NCI-H748 treated with DMSO at 0.1 percent for 48 hours (cell line): ENCODE measurements at places on chromosomes 12 and 14.

- no peak for DNase-seq
Measured at GRCh38 chr14:74586681-74587362, 25.2 kb downstream of the LTBP2 start.

DNA sequence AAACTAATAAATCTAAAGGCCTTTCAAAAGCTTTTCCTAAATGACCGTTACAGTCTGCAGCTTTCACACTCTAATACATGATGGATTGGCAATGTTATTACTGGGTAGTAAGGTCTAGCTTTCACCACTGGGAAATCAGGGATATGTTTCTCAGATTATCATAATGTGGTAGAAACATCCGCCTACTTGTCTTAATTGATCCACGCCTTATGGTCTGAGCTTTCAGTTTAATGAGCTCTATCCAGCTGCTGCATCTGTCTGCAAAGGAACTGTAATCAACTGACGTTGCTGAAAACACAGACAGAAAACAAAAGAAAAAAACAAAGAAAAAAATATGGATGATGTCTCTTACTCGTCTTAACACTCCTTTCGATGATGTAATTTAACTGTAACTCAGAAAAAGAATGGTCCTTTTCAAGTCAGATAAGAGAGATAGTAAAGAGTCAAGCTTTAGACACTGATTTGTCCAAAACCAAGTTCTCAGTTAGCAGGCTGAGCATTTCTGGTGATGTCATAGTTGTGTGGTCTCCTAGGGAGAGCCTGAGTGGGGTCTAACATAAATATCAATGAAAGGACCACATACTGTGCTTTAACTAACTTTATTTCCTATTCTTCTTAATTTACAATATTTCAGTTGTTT, 85.9 kb downstream of the C2CD5 start:
- no peak for DNase-seq

- no peak for DNase-seq
Measured at GRCh38 chr12:60308366-60308991, 712.6 kb downstream of the SLC16A7 start.

GRCh38 chr12:64097366-64098105, 124.6 kb downstream of the KICS2 start:
- no peak for DNase-seq

DNA sequence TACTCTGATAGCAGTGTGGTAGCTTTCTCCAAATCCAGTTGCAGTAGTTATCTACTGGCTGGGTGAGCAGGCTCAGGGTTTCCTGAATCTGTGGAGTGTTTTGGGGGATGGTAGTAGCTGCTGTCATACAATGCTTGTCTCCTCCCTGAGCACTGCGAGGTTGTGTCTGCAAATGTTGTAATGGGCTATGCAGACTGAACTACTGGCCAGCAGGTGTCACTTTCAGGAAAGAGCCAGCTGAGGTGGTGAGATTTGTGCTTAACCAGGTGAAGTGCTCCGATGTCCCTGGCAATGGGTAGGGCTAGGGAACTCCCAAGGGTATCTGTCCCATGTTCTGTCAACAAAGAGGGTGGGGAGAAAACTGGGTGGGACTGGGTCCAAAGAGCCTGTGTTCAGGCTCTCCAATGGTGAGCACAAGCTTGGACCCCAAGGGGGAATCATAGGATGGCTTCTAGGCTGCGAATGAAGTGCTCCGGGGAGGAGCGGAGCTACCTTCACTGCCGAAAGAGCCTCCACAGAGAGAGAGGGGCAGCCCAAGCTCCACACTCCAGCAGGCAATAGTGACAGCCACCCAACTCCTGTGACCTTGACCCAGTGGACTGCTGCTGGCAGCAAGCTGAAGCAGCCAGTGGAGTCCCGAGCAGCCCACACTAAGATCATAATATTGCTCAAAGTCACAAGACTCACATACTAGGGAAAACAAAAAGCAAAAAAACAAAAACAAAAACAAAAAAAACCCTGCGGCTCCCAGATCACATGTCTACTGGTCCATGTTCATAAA, 1324.0 kb upstream of the USP15 start:
- DNase-seq: no peak

GRCh38 chr12:111569363-111570083, 29.6 kb downstream of the ATXN2 start:
- DNase-seq: no peak

- no peak for DNase-seq
Measured at GRCh38 chr12:12011880-12012260, 58.9 kb upstream of the BCL2L14 start.

DNA sequence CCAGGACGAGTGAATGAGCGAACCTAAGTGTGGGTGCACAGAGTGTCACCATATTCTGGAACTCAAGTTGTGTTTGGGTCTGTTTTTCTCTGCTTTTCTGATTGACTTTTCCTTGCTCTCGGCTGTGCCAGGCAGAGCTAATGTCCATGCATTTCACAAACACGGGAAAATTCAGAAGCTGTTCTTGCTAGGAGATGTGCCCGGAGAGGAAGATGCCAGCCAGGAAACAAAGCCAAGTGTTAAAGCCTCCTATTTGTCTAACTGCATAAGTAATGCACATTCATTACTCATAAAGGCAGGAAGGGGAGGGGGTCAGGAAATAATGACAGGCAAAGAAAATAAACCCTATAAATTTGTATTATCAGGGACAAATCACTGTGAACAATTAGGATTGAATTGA, 250.4 kb upstream of the SFSWAP start:
- no peak for DNase-seq

GRCh38 chr12:76275511-76276093, 72.6 kb downstream of the BBS10 start:
- no peak for DNase-seq

DNA sequence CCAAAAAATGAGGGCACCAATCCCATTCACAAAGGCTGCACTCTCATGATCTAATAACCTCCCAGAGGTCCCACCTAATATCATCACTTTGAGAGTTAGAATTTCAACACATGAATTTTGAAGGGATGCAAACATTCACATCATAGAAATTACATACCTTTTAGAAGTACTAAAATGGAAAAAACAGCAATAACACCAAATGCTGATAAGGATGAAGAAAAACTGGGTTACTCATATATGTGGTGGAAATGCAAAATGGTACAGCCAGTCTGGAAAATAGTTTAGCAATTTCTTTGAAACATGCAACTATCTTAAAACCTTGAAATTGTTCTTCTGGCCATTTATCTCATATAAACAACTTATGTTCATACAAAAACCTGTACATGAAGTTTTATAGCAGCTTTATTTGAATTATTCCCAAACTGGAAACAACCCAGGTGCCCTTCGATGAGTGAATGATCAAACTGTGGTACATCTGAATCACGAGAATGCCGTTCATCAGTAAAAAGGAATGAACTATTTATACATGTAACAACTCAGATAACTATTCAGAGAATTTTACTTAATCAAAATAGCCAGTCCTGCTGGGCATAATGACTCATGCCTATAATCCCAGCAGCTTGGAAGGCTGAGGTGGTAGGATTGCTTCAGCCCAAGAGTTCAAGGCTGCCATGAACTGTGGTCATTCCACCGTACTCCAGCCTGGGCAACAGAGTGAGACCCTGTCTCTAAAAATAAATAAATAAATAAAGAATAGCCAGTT, 109.4 kb upstream of the SSTR1 start:
- DNase-seq: no peak

- DNase-seq: no peak
Measured at GRCh38 chr12:114355389-114356088, 50.4 kb downstream of the TBX5 start.

- no peak for DNase-seq
Measured at GRCh38 chr12:89252284-89252683, 100.0 kb downstream of the DUSP6 start.

DNA sequence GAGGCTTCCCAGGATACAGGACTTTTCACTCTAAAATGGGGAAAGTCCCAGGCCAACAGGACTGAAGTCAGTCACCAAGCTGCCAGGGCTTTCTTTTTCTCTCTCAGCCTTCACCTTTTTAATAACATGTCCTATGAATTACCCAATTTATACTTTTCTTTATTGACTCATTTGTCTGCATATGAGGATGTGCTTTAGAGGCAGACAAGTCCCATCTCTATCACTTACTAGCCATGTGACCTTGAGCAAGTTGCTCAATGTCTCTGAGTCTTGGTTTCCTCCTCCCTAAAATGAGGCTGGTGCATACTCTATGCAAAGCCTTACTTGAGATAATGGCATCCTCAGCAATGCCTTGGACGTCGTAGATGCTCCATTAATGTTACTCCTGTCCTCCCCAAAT, 98.1 kb upstream of the TMPO start:
- DNase-seq: no peak

DNA sequence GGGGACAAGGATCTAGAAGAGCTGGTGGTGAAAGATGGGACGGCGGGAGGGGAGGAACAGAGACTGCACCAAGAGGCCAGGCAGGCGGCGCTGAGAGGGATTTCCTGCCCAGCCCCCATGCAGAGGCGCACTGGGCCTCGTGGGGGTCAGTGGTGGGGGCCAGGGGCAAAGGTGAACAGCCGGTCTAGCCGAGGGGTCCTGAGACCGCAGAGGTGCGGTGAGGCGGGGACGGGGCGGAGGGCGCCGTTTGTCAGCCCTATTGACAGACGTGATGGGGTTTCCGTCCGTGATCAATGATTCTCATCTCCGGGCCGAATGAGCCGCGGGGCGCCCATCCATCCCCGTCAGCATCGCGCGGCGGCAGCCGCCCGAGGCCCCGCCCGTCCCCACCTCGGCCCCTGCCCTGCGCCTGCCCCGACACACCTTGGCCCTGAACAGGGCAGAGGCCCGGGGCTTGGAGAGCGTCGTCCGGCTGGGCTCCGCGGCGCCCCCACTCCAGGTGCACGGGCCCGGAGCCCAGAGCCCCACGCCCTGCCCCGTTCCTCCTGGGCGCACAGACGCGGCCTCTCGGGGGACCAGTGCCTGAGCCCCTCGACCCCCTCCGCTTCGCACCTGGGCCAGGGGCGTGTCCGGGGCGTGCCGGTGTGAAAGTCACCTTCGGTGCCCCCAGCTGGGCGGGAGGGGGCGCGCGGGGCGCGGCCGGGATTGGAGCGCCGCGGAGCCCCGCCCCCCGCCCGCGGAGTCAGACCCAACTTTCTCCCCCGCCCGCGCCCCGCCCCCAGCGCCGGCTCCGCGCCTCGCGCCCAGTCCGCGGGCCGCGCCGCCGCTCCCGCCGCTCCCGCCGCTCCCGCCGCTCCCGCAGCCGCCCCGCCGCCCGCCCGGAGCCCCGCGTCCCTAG, at the start of gene NXPH4:
Gene NXPH4, plus strand, starts transcription at position 781 of the 898 bp plus-strand sequence. CDS start 176 bp downstream, outside the sequence.
- DNase-seq: peak; percentile 46

DNA sequence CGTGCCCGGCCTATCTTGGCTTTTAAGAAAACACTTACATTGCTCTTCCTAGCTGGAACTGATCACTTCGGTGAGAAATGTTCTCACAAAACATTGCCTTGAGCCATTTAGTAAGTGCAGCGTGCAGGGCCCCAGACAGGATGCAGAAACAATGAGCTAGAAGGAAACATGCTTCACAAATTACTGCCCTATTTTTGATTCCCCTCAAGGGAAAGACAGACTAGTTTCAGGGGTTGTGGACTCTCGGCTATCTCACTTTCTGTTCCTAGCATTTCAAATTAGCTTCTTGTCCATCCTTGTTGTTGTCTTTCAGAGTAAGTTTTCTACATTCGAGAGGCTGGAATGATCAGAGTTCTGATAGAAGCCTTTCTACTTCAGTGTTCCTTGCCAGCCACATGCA, 21.6 kb downstream of the TGFB3 start:
- DNase-seq: no peak

DNA sequence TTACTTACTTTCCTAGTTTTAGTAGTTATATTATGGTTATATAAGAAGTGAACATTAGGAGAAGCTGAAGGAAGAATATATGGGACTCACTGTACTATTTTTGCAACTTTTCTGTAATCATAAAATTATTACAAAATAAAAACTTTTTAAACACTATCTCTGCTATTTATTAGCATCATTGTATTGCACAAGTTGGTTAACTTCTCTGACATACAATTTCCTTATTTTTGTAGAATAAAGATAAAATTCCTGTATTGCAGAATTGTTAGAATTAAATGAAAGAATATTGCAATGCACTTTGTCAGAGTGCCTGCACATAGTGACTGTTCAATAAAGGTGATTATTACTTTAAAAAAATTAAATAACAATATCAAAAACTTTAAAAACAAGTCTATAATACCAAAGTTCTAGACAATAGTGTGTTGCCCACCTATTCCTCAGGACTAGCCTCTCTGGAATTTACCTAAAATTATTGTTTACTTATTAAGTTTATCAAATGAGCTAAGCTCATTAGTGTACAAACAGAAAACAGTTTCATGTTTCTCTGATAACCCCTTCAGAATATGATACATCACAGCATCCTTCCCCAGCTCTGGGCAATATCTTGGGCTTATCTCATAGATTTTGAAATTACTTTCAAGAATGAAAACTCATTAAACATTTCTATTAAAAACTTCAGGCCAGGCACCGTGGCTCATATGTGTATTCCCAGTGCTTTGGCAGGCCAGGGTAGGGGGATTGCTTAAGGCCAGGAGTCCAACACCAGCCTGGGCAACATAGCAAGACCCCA, 77.4 kb upstream of the TMPO start:
- no peak for DNase-seq

GRCh38 chr12:110936367-110937103, 16.2 kb upstream of the MYL2 start:
- no peak for DNase-seq

DNA sequence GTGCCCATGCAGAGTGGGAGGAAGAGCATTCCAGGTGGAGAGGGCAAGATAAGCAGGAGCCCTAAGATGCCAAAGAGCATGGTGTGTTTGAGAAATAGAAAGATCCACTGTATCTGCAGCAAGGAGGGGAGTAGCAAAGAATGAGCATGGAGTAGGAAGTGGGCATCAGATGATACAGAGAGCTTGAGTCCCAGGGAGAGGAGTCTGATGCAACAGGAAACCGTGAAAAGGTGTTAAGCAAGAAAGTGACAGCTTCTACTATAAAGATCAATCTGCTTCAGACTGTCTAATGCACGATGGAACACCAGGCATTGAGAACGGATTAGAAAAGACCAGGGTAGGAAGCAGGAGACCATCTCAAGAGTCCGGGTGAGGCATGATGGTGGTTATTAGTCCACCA, 12.3 kb upstream of the GPRC5D start:
- no peak for DNase-seq
